Peyer's patch (tissue), 4 donors: ENCODE measurements at places on chromosomes 4 and X. TPM values are rescaled to one million over a fixed set of nuclear protein-coding genes. Genes with fewer than 3 reads are reported as not detected.

DNA sequence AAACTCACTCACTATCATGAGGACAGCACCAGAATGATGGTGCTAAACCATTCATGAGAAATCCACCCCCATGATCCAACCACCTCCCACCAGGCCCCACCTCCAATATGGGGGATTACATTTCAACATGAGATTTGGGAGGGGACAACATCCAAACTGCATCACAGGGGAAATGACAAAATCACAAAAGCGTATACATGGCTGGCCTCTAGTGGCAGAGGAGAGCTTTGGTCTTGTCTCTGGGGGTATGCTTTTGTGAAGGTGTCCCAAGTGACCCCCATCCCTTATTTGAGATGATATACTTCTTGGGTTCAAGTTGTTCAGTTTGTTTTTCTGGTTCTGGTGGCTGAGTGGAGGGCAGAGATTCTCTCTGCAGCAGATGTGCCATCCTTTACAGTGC, 8.5 kb upstream of the SETD7 start:
- no peak for DNase-seq
- no peak overlapping the region for H3K27ac ChIP-seq
- H3K36me3 ChIP-seq: no peaks in the 10 kb centered on the region

Gene CTAG1A
- total RNA-seq: not detected

Gene PDGFC
- 4.4 TPM for total RNA-seq

DNA sequence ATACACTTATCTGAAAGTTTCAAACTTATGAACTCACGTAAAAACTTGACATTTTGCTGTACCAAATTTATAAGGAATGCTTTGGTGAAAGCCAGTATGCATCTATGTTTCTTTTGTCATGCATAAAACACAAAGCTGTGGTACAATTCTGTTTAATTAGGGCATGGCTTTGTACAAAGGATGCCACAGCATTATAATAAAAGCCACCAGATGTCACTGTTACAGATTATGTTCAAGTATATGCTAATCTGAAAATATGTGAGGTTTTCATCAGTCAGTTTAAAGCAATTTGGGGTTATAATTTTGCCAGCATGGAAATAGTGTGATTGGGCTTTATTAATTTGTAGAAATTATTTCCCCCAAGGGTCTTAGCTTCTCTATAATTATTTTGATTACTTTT, 69.0 kb downstream of the ATOH1 start:
- no peaks in the 10 kb centered on the region for H3K27me3 ChIP-seq
- no peak for DNase-seq
- H3K4me3 ChIP-seq: no peak overlapping the region
- H3K36me3 ChIP-seq: no peaks in the 10 kb centered on the region
- no peaks in the 10 kb centered on the region for H3K4me1 ChIP-seq

GRCh38 chr4:159229164-159229563, 126.3 kb downstream of the RAPGEF2 start:
- no peak for DNase-seq
- no peaks in the 10 kb centered on the region for H3K36me3 ChIP-seq
- no peaks in the 10 kb centered on the region for H3K27me3 ChIP-seq
- no peaks in the 10 kb centered on the region for H3K4me1 ChIP-seq

GRCh38 chr4:56739066-56739777, 58.1 kb upstream of the HOPX start:
- H3K27ac ChIP-seq: no peak overlapping the region
- no peak for DNase-seq
- peaks cover 10% of the 10 kb centered on the region for H3K4me1 ChIP-seq
- H3K36me3 ChIP-seq: no peaks in the 10 kb centered on the region

DNA sequence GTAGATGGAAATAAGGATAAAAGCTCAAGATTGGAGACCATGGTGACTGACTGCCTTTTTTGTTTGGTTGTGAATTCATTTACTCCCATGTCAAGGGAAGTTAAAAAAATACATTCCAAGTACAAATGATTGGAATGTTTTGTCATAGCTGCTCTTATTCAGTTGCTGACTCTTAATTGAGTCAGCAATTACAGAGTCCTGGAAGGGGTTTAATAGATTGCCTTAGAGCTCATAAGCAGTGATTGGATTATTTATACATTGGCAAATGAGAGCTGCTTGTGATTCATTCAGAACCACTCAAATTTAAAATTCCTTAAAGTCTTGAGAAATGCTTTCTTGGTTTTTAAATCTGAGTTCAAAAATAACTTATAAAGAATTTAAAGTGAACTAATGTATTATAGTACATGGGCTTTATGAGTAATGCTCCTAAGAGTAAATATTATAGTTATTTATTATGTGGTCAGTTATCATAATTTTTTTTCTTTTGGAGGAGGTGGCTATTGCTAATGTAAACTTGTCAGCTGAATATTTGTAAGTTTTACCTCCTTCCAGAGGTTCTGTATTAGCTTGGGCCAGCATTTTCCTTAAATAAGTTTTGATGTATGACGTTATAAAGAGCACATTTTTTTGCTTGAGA, 13.6 kb downstream of the JADE1 start:
- no peak overlapping the region for H3K4me3 ChIP-seq
- H3K27me3 ChIP-seq: no peaks in the 10 kb centered on the region
- H3K4me1 ChIP-seq: peaks cover 7% of the 10 kb centered on the region

DNA sequence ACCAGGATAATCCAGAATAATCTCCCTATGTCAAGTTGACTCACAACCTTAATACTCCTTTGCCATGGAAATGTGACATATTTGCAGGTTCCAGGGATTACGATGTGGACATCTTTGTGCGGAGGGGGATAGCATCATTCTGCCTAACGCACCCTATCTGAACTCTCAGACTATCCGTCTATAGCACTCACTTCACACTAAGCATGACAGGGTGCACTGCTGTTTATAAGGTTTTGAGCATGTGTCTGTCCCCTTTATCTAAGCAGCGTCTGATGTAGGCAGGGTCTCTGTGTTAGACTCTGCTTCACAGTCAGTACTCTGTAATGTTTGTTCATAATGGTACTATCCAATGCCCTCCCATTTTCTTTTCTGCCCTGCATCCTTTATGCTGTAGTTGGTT, 43.4 kb upstream of the PRSS48 start:
- no peak for DNase-seq
- H3K27ac ChIP-seq: no peak overlapping the region
- H3K4me3 ChIP-seq: no peak overlapping the region
- H3K27me3 ChIP-seq: no peaks in the 10 kb centered on the region
- no peaks in the 10 kb centered on the region for H3K4me1 ChIP-seq
